Activated CD4-positive, alpha-beta T cell treated with anti-CD3 and anti-CD28 coated beads for 48 hours (primary cell): ENCODE measurements at places on chromosomes 6 and 20.
A peak's percentile ranks its signal among the peaks of the same experiment; 100 is the strongest.

- DNase-seq, result no peak
These were observed 259.6 kb upstream of the EPHA7 start for GRCh38 chr6:93678841-93679454.

- DNase-seq, result peak; percentile 42
These were observed 29.4 kb upstream of the CLIC5 start for GRCh38 chr6:46044881-46045617.

DNA sequence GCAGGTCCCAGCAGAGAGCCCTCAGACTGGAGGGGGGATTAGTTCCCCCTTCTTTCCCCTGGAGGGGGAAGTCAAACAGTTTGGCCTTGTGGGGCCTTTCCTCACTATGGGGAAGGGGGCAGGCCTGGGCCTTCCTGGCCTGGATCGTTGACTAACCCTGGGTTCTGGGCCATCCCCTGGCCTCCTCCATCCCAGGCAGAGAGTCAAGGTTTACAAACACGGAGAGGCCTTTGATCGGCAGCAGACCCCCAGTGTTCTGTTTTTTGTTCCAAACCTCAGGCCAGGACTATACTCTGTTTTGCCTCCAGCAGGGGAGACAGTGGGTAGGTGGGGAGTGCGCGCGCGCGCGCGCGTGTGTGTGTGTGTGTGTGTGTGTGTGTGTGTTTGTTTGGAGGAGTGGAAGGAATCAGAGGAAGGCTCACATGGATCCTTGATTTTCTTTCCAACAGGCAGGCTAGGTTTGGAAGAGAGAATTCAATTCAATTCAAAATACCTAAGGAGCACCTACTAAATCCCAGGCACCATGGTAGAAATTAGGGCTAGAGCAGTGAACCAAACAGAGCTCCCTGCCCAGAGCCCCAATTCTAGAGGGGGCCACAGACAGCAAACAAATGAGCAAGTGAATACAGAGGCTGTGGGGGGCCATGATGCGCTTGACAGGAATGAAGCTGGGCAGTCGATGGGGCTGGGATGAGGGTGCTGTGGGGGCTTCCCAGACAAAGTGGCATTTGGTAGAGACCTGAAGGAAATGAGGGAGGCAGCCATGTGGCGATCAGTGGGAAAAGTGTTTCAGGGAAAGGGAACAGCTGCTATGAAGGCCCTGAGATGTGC, 14.8 kb downstream of the TP53RK start:
- no peak for DNase-seq

DNA sequence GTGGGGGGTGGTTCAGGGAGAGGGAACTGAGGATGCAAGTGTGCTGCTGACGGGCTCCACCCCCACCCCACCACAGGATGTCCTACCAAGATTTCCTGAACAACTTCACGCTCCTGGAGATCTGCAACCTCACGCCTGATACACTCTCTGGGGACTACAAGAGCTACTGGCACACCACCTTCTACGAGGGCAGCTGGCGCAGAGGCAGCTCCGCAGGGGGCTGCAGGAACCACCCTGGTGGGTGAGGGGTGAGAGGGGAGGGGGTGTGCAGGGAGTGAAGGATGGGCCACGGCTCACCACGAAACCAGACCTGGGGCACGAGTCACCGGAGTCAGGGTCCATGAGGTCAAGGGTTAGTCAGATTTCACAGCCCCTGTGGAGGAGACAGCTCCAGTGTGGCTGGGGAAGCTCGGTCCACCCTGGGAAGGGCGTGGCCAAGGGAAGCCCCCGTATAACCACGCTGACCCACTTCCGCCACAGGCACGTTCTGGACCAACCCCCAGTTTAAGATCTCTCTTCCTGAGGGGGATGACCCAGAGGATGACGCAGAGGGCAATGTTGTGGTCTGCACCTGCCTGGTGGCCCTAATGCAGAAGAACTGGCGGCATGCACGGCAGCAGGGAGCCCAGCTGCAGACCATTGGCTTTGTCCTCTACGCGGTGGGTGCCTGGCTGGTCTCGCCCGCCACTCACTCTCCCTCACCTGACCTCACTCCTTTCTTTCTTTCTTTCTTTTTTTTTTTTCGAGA, 18.3 kb downstream of the CAPN11 start:
- DNase-seq, result no peak

- peak; percentile 3 for DNase-seq
These were observed 275.0 kb downstream of the KHDC1L start for GRCh38 chr6:72950114-72950860.

DNA sequence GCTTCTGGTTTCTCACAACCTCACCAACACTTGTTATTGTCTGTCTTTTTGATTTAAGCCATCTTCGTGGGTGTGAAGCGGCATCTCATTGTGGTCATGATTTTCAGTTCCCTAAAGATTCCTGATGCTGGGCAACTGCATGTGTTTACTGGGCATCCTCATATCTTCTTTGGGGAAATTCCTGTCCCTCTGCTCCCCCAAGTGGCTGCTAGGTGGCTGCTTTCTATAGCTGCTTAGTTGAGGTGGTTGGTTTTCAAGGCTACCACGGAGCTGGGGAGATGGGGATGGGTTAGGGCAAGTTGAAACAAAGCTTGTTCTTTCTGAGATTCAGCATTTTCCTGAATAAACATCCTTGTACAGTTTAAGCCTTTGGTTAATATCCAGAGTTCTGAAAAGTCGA, 403.9 kb upstream of the SULF2 start:
- DNase-seq, result no peak

DNA sequence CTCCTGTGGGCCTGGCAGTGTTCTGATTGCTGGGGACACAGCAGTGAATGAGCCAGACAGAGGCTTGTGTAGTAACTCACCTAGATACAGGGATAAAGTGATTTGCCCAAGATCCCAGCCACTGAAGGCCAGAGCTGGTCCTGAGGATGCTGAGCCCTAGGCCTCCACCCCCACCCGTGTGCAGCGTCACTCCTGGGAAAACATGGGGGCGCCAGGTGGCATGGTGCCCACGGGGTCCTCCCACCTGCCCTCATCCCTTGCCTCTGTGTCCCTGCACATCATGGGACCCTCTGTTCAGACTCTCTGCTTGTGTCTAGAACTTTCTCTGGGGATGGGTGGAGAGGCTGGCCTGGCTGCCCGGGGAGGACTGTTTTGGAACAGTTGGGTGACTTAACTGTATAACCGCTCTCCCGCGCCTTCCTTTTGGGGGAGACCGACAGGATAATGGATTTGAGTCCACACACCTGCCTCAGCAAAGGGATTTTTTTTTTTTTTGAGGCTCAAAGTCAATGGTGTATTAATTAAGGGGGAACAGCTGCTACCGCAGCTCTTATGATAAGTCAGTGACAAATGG, 19.6 kb downstream of the LEMD2 start:
- DNase-seq, result no peak

DNA sequence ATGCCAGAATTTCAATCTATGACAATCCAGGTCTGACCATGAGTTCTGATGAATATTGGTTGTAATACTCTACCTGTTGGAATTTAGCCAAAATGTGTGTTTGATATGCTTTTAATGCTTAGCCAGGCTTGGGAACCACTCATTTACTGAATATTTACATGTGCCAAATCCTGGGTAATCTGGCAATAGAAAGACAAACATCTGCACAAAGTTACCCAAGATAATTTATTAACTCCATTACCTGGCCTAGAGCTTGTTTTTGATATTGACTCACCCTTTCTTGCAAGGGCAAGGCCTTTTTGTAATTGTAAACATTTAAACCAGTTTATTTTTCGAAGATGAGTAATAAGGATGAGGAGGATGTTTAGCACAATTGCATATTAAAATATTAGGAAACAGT, 13.5 kb upstream of the CD2AP start:
- no peak for DNase-seq

DNA sequence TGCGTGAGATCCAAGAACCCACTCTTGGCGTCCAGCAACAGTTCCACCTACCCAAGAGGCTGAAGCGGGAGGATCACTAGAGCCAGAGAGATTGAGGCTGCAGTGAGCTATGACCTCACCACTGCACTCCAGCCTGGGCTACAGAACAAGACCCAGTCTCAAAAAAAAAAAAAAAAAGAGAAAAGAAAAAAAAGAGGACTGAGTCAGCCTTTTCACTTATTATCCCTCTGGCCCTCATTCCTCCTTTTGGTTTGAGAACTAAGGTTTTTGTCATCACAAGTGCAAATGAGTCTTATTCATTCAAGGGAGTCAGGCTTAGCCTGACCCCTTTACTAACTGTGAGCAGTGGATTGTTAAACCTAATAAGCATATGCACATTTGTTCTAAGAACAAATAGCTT, 37.9 kb upstream of the JARID2 start:
- no peak for DNase-seq

DNA sequence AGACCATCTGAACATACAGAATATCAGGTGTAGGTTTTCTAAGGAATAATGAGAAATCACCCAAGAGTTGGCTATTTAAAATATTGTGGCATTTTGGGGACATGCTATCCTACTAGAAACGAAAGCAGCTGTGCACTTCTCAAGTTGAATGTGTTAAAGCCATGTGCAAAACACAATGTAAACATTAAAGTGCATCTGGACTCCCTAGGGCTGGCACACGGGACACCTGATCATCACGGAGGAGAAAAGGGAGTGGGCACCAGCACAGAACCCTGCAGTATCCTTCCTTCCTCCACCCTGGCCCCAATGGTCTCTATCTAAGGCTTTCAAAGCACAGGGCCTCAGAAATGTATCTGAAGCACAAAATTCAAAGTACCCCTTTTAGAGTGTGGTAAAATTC, 94.3 kb downstream of the INSM1 start:
- DNase-seq, result no peak

GRCh38 chr20:44495802-44496481, 20.3 kb downstream of the TTPAL start:
- peak; percentile 34 for DNase-seq

GRCh38 chr6:21176197-21176596, 417.4 kb upstream of the SOX4 start:
- DNase-seq, result no peak
